Femur (tissue), 1 donor: ENCODE measurements at places on chromosomes 3 and 15.

- no peak for DNase-seq
These were observed 1025.4 kb downstream of the FHIT start for GRCh38 chr3:60225848-60226247.

DNA sequence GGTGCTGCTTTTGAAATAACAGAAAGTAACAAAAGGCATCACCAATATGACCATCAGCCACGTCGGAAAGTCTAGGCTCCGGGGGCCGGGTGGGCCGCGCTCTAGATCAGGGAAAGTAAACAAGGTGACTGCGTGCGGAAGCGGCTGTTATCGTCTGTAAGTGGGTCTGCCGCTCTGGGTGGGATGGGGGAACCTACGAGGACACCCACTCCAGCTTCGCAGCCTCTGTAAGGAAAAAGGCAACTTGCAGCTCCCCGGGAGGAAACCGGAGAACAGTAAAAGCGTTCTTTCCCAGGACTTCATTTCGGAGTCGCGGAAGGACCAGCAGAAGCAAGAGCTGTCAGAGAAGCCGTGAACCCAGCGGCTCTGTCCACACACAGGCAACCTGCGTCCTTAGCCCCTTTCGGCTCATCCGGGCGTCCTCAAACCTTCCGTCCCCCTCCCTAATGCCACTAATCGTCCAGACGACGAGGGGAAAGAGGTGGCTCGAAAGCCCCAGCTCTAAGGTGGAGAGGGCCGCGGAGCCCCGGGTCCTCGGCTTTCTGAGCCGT lies 461 bp downstream of the XRN1 start:
- DNase-seq = peak; percentile 61

- DNase-seq = no peak
These were observed 11.1 kb downstream of the ATP10A start for GRCh38 chr15:25852027-25852426.

DNA sequence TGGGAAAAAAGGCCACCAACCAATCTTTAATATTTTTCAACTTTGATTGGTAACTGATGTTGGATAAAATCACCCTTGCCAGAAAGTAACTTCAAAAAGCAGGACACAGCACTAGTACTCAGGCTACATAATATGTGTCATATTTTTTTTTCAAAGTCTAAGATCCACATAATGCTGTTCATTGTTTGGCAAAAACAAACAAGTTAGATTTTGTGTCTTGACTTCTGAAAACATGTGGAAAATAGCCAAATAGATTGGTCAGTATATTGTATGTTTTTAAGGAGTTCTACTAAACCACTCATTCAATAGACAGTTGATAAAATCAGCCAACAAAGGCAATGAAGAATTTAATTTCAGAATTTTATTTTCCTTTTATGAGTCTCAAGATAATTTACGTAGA lies 111.7 kb upstream of the CCDC54 start:
- no peak for DNase-seq

- DNase-seq = no peak
These were observed 298.3 kb upstream of the NR2E3 start for GRCh38 chr15:71511796-71512681.

GRCh38 chr3:58421004-58421403 lies 12.6 kb downstream of the PDHB start:
- no peak for DNase-seq

GRCh38 chr3:142366434-142366833 lies 81.4 kb downstream of the XRN1 start:
- DNase-seq = no peak

GRCh38 chr3:1696669-1697275 lies 401.9 kb upstream of the CNTN4 start:
- DNase-seq = no peak

DNA sequence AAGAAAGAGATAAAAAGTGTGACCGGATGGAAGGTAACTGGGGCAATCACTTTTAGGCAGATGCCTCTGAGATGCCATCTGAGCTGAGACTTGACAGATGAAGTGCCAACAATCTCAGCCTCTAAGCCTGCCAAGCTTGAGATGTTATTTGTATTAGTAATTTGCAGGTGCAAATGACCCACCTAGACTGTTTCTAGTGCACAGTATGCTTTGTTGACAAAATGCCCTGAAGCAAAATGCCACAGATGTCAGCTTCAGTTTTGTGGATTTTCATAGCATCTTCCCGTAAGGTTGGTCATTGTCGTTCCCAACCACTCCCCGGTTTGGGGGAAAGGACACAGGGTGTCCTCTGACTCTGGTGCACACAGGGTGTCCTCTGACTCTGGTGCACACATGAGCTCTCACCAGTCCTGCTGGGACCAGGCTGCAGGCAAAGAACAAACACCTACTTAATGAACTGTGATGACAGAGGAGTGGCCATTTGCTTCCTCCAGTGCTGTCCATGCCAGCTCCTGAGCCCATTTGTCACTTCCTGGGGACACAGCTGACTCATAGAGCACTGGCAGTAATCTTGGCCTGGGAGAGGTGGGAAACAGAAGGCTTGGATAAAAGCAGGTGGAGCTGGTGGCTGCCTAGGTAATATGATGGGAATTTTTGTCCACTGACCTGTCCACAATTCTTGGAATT lies 16.7 kb upstream of the PPP1R2 start:
- DNase-seq = no peak

DNA sequence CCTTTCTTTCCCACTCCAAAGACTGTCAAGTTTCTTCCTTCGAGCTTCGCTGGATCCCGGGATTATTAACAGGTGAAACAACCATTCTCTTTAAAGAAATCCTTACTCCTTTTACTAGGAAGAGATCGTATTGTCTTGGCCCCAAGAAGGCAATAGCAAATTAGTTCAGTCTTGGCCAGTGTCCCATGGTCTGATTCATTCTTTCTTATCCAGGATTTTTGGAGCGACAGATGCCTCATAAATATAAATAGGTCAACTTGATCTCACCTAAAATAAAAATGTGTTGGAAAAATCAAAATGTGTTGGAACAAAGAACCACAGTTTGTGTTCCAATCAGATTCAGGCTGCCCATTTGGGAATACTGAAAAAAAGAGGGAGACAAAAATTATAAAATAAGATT lies 140.1 kb upstream of the TMEM108 start:
- DNase-seq = no peak

- no peak for DNase-seq
These were observed 43.3 kb downstream of the TUBGCP4 start for GRCh38 chr15:43414196-43414595.

GRCh38 chr15:41340189-41340695 lies 7.6 kb downstream of the NUSAP1 start:
- no peak for DNase-seq

GRCh38 chr3:182364323-182364722 lies 429.0 kb upstream of the ATP11B start:
- DNase-seq = no peak

DNA sequence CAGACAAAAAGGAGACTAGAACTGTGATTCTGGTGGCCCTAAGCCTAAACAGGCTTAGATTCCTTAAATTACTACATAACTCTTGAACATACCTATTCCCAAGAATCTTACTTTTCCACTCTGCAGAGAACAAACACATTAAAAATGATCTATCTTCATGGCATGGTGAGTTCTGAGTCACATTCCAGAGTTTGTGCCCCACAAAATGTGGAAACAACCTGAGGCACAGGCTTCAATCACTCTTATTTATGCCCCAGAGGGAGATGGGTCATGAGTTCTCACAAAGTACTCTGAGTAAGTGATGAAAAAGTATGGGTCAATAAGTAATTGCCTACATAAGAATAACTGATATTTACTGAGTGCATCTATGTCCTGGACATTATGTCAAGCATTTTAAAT lies 137.5 kb upstream of the SLC2A2 start:
- no peak for DNase-seq

- no peak for DNase-seq
These were observed 71.9 kb downstream of the SMAD3 start for GRCh38 chr15:67137319-67137718.

DNA sequence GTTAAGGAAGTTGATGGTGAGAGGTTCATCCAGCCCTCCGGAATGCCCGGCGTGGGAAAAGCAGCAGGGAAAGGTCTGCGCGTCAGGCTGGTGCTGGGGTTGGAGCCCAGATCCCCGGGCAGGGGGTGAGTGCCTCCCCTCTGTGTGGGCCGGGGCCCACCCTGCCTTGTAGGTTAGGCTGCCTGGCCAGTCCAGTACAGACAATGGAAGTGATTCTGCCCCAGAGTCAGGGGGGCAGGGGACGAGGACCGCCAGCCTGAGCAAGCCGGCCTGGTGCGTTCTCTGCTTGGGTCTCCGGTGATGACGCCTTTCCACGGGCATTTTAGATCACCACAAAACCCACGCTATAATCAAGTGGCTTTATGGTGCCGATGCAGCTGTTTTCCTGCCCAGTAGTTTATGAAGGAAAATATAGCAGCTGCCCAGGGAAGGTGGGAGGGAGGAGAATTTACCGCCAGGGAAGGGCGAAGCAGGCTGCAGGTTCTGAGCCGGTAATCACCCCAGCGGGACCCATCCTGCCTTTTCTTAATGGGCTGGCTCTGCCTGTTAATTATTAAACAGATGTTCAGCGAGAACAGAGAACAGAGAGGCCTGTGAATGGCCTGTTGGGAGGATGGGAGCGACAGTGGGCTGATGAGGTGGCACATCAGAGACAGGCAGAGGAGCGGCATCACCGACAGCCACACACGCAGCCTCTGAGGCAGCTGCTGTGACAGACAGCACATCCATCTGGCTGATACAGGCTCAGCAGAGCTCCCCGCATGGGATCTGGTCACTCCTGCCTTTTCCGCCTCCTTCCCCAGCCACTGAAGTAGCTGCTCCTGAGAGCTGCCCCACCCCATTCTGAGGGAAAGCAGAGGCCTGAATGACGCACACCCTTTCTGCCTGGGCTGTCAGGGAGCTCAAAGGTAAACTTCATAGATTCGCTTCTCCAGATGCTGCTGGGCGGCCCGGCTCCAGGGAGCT lies 35.2 kb downstream of the BDH1 start:
- peak; percentile 74 for DNase-seq

DNA sequence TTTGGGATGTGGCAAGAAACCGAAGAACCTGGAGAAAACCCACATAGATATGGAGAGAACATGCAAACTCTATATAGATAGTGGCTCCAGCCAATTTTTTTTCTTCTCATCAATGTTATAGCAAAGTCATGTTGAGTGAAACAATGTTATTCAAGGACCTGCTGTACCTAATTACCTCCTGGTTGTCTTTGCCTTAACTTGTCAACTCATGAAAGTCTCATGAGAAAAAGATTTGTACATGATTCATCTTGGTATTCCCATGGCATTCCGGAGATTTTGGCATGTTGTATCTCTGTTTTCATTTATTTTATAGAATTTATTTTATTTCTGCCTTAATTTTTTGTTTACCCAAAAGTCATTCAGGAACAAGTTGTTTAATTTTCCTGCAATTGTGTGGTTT lies 303.8 kb upstream of the CDIN1 start:
- no peak for DNase-seq

DNA sequence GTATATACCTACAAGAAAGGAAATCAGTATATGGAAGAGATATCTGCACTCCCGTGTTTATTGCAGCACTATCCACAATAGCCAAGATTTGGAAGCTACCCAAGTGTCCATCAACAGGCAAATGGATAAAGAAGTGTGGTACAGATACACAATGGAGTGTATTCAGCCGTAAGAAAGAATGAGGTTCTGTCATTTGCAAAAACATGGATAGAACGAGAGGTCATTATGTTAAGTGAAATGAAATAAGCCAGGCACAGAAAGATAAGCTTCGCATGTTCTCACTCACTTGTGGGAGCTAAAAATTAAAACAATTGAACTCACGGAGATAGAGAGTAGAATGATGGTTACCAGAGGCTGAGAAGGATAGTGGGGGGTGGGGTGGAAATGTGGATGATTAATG lies 53.1 kb downstream of the FAM81A start:
- DNase-seq = no peak

DNA sequence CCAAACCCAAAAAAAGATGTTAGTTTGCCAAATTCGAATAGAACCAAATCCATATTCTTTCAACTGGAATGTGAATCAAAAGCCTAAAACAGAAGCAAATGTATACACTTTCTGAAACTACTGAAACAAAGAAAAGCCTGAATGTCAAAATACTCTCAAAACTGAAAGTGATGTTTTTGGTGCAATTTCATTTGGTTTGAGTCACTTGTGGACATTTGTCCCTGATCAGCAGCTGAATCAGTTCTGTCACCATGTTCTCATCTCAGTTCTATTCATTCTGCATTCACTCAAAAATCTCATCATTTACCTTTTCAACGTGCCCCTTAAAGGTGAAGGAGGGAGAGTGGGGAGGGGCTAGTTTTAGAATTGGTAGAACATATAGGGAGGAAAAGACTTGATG lies 266.8 kb downstream of the ABHD5 start:
- DNase-seq = no peak

DNA sequence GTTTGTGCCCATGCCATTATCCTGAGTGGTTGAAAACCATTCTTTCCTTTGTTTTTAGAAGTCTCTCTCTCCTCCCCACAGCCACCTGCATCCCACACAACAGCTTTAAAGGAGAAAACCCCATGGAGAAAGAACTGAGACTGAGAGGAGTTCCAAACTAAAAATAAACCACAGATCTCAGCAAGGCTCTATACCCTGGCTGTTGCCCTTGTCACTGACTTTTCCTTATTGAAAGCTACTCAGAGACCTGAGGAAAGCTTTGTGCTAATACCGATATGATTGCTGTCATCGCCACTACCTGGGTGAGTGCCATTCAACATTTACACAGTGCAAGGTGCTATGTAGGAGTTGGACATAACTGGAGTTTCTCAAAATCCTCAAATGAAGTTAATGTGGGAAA lies 55.5 kb upstream of the RASGRP1 start:
- no peak for DNase-seq

GRCh38 chr3:163315786-163316185 lies 1762.5 kb downstream of the SI start:
- DNase-seq = no peak

DNA sequence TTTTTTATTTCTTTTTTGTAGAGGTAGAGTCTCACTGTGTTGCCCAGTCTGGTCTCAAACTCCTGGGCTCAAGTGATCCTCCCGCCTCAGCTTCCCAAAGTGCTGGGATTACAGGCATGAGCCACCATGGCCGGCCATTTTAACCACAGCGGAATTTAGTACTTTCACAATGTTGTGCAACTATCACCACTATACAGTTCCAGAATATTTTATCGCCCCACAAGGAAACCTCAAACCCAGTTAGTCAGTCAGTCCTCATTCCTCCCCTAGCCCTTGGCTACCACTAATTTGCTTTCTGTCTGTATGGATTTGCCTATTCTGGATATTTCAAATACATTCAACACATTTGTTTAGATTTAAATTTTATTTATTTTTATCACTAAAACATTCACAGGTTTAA lies 15.5 kb upstream of the HOMER2 start:
- DNase-seq = no peak

DNA sequence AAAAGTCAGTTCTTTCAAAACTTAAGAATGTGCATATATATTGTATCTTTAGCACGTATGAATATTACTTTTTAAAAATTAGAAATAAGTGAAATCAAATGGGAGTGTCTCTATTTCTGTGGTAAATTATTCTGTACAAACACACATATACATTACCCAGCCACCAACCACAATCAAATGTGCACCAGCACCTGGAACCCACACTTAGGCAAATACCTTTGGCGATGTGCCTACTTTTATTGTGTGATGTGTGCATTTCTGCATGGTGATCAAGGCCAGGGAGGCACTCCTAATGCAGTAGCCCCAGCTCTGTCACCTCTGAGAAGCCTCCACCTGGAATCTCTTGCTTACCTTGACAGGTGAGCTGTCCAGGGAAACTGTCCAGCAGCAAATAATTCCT lies 76.9 kb downstream of the PIK3R4 start:
- no peak for DNase-seq
